ENCODE measurements at places on chromosomes 7 and 10.

DNA sequence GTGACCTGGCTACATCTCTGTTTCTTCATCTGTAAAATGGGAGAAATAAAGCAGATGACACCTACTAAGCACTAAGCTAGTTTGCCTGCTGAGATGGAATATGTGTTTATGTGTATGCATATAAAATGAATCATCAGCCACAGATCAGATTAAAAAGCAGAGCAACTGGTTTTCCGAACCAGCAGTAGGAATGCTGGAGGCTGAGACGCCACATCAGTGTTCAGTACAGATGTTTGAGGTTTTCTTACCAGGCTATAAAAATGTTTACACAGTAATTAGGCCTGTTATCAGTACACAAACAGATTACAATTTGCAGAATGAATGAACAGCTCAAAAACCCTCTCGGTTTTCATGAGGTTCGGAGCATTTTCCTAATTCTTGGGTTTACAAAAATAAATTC, 85.8 kb downstream of the CALN1 start:
- DNase-seq, result no peak
- no peaks in the 10 kb centered on the region for H3K36me3 ChIP-seq
- H3K27me3 ChIP-seq, result no peaks in the 10 kb centered on the region
- no peaks in the 10 kb centered on the region for H3K4me1 ChIP-seq

DNA sequence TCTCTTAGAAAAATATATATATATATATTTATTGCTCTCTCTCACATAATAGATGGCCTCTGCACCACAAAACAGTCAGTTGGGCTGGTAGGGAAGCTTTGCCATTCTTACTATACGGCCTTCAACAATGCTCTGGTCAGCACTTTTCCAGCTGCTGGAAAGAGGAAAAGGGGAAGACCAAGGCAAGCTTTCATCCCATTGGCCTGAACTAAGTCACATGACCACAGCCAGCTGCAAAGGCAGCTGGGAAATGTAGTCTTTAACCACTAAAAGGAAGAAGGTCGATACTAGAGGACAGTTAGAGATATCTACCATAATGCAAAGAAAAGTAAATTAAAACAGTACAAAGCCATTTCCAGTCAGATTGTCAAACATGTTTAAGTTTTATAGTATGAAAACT, 58.4 kb upstream of the MACROH2A2 start:
- H3K27me3 ChIP-seq, result peaks cover 2% of the 10 kb centered on the region
- H3K36me3 ChIP-seq, result no peaks in the 10 kb centered on the region
- H3K4me3 ChIP-seq, result no peak overlapping the region
- no peak overlapping the region for H3K27ac ChIP-seq
- peak; percentile 50 for DNase-seq
- no peaks in the 10 kb centered on the region for H3K4me1 ChIP-seq

DNA sequence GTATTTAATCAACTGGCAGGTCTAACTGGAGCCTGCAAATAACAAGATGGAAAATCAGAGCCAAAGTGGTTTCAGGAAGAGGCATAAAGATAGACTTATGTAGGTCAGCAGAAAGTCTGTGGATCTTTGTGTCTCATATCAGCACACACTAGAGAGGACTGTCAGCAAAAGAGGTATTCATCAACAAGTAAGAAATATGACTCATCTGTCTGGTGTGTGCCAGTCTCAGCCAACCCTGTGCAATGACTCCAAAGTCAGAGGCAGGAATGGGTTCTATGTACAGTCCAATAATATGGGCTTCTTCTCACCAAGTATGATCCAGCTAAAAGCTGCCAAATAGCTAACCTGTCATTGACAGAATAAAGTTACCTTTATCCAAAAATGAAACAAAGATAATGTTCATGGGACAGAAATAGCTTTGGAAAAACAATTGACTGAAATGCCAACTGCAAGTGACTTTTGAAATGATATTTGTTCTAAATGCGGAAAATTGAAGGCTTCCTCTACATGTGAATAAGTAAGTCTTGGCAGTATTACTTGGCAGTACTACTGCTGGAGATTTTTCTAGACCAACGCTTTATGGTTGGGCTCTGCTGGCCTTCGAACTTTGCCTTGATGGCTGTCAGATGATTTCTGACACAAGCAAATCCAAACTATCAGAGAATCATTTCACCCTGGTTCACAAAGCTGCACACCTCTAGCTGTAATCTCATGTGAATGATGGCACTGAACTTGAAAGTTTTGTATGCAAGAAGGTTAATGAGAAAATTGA, 272.3 kb upstream of the SEMA3C start:
- no peaks in the 10 kb centered on the region for H3K36me3 ChIP-seq
- H3K4me1 ChIP-seq, result no peaks in the 10 kb centered on the region
- H3K4me3 ChIP-seq, result no peak overlapping the region
- no peak for DNase-seq

- H3K4me3 ChIP-seq, result no peak overlapping the region
- H3K27me3 ChIP-seq, result no peaks in the 10 kb centered on the region
- peaks cover 5% of the 10 kb centered on the region for H3K4me1 ChIP-seq
- no peaks in the 10 kb centered on the region for H3K36me3 ChIP-seq
- H3K27ac ChIP-seq, result peak overlapping the region; percentile 62
- DNase-seq, result peak; percentile 56
Observed at GRCh38 chr7:98418636-98419315, 17.9 kb upstream of the BAIAP2L1 start.

DNA sequence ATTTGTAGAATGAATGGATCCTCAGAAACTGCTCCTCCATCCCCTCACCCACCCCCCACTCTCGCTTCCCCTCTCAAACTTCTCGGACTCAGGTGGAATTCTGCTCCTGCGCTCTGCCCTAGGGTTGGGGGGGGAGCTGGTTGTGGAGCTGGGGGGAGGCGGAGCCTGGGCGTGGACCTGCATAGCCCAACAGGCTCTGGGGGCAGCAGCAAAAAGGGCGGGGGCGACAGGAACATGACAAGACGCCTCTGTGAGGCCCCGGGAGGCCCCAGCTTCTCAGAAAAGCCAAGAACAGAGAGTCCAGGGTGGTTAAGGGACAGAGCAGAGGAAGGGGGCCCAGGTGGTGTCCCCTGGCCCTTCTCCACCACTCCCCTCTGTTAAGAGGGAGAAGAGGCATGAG, 3.5 kb downstream of the TSC22D4 start:
- H3K27ac ChIP-seq, result peak overlapping the region; percentile 98
- DNase-seq, result no peak
- H3K27me3 ChIP-seq, result no peaks in the 10 kb centered on the region
- peak overlapping the region; percentile 98 for H3K4me3 ChIP-seq
- peaks cover 14% of the 10 kb centered on the region for H3K4me1 ChIP-seq

- no peaks in the 10 kb centered on the region for H3K27me3 ChIP-seq
- H3K4me1 ChIP-seq, result no peaks in the 10 kb centered on the region
- no peaks in the 10 kb centered on the region for H3K36me3 ChIP-seq
Observed at GRCh38 chr7:132131196-132131595, 445.1 kb downstream of the PLXNA4 start.

- H3K4me1 ChIP-seq, result no peaks in the 10 kb centered on the region
- no peak for DNase-seq
- H3K36me3 ChIP-seq, result no peaks in the 10 kb centered on the region
- no peak overlapping the region for H3K27ac ChIP-seq
- H3K4me3 ChIP-seq, result no peak overlapping the region
Observed at GRCh38 chr7:105210721-105211205, 178.0 kb downstream of the SRPK2 start.

DNA sequence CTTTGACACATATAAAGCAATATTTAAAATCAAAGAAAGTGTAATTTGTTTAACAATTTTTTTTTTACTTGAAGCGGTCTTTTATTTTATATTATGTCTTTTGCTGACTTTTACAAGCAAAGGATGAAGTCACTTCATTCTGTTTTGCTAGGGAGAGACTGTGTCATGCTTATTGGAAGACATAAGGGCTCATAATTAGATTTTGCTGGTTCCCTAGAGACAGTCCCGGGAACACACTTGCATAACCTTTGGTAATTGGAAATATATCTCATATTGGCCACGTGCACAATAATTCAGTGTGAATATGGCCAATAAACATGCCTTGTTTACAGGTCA, 448 bp upstream of the NET1 start:
- H3K27ac ChIP-seq, result no peak overlapping the region
- H3K4me3 ChIP-seq, result peak overlapping the region; percentile 63
- H3K4me1 ChIP-seq, result no peaks in the 10 kb centered on the region

DNA sequence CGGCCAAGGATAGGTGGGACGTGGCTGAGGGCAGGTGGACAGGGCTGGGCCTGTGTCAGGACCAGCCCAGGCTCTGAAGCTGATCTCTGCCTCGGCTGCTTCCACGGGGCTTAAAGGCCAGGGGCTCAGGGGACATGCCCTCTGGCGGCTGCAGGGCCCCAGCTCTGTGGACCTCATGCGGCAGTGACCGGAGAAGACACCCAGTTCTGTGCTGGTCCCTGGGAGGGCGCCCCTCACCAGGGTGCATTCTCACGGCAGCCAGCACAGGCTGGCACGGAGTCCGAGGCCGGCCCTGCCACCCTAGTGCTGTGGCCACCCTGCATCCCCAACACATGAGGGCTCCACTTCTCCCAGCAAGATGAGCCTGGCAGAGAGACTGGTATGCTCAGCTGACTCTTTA, 30.3 kb downstream of the YKT6 start:
- H3K36me3 ChIP-seq, result no peaks in the 10 kb centered on the region
- no peak for DNase-seq
- H3K27me3 ChIP-seq, result no peaks in the 10 kb centered on the region
- no peak overlapping the region for H3K27ac ChIP-seq
- H3K4me3 ChIP-seq, result no peak overlapping the region
